Stimulated activated CD8-positive, alpha-beta memory T cell treated with anti-CD3 and anti-CD28 coated beads, Interleukin-2, amount 100 ng/mL, for 1 hour (primary cell): ENCODE measurements at places on chromosomes 3 and 15.

GRCh38 chr3:192057261-192057660, 596.3 kb downstream of the PYDC2 start:
- no peak for DNase-seq

- no peak for DNase-seq
These were observed 2.6 kb upstream of the MAP4 start for GRCh38 chr3:48018841-48019240.

GRCh38 chr3:155853214-155854140, 750 bp downstream of the SLC33A1 start:
- peak; percentile 4 for DNase-seq

GRCh38 chr3:100175637-100176280, 61.5 kb upstream of the FILIP1L start:
- DNase-seq = no peak

DNA sequence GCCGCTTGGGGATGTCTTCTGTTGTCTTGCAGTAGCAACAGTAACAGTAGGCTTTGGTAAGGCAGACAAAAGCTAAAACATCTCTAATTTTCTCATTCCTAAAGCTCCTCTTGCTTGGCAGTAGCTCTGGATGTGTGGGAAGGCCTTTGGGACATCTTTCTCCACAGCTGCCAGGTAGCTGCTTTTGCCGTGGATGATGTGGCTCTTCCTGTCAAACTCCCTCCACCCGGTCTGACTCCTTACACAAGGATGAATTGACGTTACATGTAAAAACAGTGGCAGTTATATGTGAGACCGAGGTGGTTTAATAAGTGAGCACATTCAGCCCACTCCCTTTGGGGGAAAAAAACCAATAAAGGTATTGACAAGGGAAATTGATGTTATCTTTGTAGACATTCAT, 309.1 kb downstream of the TUSC7 start:
- DNase-seq = no peak

DNA sequence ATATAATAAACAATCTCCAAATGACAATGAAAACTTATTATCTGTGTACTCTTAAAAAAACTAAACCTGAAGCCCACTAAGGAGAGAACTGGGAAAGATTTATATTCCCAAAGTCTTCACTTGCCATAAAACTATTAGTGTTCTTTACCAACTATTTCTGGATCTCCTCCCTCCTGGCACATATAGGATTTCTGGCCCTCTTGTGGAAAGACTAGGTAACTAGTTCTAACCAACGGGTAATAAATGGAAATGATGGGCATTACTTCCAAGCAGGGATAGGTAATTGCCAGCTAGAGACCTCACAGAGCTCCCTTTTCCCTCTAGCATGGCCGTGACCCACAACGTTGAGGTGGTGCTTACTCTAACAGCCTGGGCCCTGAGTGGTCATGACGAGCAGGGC, 110.1 kb downstream of the DNAH12 start:
- no peak for DNase-seq

DNA sequence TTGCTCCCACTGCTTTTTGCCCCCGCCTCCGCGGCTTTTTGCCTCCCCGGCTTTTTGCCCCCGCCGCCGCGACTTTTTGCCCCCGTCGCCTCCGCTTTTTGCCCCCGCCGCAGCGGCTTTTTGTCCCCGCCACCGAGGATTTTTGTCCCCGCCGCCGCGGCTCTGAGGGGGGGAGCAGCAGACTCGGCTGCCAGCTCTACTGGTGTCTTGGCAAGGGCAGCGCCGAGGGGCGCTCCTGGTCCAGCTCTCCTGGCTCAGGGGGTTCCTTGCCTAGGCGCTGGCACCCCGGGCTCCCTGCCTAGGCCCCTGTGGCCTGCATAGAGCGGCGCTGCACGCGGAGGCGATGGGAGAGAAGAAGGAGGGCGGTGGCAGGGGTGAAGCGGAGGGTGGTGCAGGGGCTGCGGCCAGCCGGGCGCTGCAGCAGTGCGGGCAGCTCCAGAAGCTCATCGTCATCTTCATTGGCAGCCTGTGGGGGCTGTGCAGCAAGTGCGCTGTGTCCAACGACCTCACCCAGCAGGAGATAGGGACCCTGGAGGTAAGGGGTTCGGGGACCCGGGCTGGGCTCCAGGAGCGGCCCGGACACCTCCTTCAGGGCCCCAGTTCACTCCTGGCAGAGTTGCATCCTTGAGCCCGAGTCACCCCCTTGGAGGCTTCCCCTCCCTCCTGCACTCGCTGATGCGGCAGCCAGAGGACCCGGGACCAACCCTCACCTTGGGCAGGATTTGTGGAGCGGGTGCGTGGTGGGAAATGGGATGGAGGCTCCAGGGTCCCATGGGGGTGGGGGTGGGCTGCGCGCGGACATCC, 642.4 kb downstream of the GOLGA6L6 start:
- no peak for DNase-seq

DNA sequence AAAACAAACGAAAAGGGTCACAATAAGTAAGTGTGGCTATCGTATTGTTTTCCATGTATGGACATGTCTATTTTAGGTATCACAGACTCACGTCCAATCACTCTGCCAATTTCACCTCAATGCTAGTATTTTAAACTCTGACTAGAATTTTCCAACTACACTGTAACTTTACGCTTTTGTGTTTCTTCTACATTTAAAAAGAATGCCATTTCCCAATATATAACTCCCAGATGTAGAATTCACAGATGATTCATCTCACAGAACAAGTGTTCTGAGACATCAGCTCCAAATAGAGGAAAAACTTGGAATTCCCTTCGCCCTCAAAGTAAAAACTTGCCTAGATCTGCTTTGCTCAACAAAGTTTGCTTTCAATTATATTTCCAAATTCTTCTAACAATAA, 14.2 kb downstream of the LRIG1 start:
- DNase-seq = no peak

- DNase-seq = no peak
These were observed 26.7 kb downstream of the GBE1 start for GRCh38 chr3:81734742-81735141.

DNA sequence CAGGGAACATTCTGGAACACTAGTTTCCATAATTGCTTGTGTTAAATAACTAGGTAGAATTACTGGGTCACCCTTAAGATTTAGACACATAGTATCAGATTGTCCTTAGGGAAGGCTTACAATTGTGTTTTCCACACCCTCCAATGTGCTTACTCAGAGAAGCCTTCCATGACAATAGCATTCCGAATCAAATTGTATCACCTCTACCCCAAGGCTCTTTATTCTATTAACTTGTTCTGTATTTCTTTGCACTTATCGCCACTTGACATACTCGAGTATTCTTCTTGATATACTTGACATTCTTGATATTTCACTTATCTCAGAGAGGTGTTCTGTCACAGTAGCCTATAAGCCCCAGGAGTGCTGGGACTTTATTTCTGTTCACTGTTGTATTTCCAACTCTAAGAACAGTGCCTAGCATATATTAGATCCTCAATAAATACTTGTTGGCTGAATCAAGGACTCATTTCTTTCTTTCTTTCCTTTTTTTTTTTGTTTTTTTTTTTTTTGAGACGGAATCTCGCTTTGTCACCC, 238.9 kb upstream of the PDZRN3 start:
- DNase-seq = no peak

- DNase-seq = no peak
These were observed 333.1 kb upstream of the KCNMB2 start for GRCh38 chr3:178203165-178203564.

DNA sequence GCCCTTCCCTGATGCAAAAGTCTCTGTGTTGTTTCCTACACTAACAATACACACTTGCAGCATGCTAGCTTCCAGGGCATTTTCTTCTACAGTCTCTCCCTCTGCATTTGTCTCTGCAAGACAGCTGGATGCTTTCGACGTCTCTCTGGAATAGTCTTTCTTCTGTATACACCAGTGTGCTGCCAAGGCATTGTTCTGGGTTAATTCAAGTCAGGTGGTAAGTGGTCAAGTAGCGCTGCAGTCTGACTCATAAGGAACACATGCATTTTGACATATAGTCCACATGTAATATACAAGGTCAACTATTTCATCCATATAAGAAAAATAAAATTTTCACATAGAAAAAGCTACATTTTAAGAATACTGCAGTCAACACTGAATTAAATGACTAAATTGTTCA, 92.7 kb downstream of the MYLK start:
- DNase-seq = no peak

DNA sequence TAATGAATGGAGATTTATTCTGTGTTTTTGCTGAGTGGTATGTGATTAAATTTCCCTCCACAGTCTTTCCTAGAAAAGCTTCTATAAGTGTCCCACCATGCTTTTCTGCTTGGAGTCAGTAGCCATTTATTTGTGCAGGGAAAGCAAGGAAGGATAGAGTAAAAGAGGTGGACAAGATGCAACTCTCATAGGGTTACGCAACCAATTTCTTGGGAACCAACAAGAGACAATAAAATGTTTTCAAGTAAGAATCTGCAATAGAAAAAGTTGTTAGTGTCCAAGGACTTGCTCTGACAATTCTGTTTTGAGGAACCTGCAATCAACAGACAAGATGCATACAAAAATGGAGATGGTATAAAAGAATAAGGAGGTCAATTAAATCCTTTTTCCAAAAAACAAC, 153.8 kb upstream of the MITF start:
- no peak for DNase-seq

DNA sequence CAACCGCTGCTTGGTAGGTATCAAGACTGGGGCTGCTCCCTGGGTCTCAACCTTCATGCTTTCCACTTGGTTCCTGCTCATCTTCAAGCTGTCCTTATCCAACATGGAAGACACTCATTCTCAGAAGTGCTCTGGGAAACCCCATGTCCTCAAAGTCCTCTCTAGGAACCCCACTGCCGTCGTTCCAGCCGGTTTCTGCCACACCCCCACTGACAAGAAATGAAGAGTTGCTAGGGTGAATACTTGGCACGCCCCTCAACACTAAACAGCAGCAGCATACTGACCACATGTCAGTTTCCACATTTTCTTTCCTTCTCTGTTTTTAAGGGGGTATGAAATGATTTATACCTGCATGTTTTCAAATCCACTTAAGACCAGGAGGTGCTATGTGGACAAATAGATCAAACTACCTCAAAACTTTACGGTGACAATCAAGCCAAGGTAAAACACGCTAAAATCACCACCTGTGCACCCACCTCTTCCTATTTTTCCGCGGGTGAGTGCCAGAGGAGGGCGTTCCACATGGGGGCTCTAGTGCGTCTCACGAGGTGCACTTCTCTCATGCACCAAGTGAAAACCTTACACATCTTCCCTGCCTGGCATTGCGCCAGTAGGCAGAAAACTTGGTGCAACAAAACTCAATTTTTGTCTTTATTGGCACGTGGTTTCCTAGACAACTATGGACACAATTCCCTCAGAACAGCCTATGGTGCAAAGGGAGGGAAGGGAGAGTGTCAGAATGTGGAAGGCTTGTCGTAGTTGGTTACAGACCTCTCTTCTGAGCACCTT, 125.1 kb downstream of the TJP1 start:
- no peak for DNase-seq

DNA sequence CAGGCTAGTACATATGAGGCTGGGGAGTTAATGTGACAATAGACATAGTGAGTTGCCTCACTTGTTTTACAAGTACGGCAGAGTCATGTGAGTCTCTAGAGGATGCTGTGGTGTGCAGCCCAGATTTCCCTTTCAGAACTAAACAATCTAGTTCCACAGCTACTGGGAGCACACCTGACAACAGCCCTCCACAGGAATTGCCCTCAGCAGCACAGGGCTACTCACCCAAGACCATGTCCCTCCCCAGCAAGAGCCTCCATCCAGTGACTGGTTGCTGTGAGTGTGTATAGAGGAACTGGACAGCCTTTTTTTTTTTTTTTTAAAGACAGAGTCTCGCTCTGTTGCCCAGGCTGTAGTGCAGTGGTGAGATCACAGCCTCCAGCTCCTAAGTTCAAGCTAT, 40.2 kb upstream of the UBE2E2 start:
- DNase-seq = no peak

- DNase-seq = no peak
These were observed 139.8 kb downstream of the OPA1 start for GRCh38 chr3:193732827-193733226.

DNA sequence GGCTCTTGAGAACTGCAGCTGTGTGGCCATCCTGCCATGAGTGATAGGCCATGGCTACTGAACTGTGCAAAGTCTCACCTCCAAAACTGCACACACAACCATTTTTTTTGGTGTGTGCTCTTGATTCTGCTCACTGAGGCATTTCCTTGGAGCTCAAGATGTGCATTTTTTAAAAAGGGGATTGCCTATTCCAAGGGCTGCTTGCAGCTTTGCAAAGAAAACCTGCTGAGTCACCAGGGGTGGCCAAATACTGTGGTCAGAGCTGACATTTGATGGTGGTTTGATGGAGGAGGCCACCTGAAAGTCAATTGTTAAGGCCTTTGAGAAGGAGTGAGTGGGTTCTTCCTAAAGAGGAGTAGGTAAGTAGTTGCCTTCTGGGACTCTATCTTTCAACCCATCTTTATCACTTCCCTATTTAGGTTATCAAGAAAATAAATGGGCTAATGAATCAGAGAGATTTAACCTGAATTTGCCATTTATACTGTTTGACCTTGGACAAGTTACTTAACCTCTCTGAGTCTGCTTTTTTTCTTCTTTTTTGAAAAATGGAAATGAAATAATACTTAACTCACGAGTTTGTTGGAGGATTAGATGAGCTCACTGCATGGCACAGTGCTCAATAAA, 87.9 kb downstream of the CHST2 start:
- no peak for DNase-seq

- no peak for DNase-seq
These were observed 470.1 kb upstream of the ARRDC4 start for GRCh38 chr15:97490429-97490828.

GRCh38 chr3:184259878-184260723, 1.3 kb downstream of the CAMK2N2 start:
- peak; percentile 17 for DNase-seq

DNA sequence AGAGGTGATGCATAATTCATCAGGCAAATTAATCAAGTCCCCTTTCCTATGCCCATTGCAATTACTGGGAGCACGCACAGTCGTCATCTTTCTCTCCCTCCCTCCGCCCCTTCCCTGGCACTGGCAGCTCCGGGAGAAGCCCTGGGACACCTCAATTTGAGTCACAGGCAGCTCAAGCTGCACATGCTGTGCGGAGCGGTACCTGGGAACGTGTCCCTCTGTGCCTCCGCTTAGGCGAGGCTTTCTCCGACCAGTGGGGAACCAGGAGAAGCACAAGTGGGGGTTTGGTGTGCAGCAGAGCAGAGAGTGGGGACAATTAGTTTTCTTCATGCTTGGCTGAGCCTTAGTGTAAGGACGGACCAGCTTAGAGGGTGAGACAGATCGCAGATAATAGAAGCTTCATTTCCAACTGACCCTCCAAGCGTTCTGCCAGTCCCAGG, 88.3 kb downstream of the SOX14 start:
- no peak for DNase-seq

DNA sequence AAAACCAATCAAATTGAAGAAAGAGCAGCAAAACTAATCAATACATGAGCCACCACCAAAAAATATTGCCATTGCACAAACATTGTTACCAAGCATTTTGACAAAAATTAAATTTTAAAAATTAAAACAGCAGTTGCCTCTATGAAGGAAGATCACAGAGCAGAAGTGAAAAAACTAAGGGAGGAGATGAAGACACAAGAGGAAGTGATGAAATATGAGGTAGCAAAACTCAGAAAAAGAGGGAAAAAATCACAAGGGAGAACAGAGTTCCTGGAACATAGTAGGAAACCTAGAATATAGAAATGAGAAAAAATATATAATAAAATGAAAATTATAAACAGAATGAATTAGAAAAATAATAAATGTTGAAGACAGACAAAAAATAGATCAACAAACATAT, 7.3 kb upstream of the SERPINI2 start:
- no peak for DNase-seq
